GM23338 (cell line): ENCODE measurements at places on chromosomes 16 and 17.

- no peak for DNase-seq
Measured at GRCh38 chr16:56649820-56650219, 1.9 kb upstream of the MT1B start.

DNA sequence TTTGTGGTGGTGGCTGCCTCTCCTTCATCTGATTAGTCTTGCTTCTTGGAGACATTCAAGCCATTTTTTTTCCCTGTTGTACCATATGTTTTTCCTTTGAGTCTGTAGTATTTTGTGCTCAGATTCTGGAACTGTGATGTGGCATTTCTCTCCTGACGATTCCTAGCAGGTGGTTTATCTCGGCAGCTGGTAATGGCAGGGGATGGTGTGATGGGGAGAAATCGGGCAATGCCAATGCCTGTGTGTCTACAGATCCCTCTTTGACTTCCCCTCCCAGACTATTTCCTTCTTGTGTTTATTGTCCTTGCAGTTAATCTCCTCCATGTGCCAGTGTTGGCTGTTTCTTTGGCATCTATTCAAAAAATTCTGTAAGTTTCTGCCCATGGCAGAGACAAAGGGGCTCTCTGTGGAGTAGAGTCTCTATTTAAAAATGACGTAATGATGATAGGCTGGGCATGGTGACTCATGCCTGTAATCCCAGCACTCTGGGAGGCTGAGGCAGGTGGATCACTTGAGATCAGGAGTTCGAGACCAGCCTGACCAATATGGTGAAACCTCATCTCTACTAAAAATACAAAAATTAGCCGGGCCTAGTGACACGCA lies 90.2 kb upstream of the ERCC4 start:
- no peak for DNase-seq

- DNase-seq, result no peak
Measured at GRCh38 chr16:70759666-70760065, 41.3 kb downstream of the VAC14 start.

DNA sequence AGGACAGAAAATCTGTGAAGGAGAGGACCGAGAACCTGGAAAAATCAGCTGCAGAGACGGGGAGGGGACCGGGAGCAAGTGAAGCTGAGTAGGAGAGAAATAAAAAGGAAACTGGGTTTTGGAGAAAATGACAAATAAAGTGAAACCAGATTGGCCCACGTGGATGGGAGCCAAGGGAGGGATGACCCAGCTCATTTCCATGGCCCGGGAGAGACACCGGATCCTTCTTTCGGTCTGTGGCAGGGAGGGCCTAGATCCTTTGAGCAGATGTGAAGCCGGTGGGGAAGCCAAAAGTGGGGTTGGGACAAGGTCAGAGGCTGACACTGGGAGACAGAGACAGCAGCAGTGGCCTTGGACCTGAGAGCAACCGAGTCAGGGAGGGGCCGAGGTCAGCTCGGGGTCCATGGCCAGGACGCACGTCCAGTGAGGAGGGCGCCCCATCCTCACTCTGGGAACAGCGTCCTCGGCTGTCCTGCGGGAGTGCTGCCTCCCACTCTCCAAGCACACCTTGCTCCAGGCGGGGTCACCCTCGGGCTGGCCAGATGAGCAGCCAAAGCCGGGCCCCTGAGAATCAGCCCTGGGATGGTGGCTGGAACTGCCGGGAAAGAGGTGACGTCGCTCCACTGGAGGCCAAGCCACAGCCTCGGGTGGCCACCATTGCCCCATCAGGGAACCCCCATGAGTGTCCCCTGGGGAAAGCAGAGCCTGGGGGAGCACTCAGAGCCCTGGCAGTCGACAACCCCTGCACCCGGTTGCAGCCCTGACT lies 50.8 kb upstream of the CDR2 start:
- no peak for DNase-seq

DNA sequence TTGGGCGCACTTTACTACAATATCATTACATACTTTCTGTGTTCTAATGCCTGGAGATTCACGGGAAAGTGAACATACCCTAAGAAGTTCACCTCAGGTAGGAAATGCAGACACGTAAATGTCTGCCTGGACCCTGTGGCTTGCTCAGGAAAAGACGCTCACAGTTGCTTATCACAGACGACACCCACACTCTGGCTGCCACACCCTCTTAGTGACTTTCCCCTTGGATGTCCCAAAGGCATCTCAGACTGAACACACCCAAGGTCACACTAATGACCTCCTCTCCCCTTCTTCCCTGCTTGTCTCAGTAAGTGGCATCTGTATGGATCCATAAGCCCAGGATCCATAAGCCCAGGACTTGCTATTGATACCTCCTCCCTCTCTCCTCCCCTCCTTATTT lies 32.6 kb downstream of the CDRT15 start:
- DNase-seq, result no peak

DNA sequence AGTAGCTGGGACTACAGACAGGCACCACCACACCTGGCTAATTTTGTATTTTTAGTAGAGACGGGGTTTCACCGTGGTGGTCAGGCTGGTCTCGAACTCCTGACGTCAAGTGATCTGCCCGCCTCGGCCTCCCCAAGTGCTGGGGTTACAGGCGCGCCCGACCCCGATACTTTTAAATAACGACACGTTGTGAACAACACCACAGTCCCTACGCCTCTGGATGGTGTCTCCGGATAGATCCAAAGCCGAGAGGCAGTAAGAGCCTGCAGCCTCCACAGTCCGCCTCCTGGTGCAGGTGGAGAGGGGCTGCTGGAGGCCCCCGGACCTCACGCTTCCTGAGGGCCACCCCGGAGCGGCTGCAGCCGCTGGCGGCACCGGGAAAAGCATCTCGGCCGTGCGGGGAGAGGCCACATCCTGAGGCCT lies 741 bp upstream of the TLCD3A start:
- DNase-seq, result peak; percentile 68
